Activated CD4-positive, alpha-beta T cell treated with anti-CD3 and anti-CD28 coated beads for 1 hour (primary cell): ENCODE measurements at places on chromosomes 6 and 20.

GRCh38 chr20:18496042-18496441 is 983 bp downstream of the RBBP9 start:
- DNase-seq = no peak

GRCh38 chr20:43824309-43825050 is 90.2 kb upstream of the TOX2 start:
- DNase-seq = no peak

DNA sequence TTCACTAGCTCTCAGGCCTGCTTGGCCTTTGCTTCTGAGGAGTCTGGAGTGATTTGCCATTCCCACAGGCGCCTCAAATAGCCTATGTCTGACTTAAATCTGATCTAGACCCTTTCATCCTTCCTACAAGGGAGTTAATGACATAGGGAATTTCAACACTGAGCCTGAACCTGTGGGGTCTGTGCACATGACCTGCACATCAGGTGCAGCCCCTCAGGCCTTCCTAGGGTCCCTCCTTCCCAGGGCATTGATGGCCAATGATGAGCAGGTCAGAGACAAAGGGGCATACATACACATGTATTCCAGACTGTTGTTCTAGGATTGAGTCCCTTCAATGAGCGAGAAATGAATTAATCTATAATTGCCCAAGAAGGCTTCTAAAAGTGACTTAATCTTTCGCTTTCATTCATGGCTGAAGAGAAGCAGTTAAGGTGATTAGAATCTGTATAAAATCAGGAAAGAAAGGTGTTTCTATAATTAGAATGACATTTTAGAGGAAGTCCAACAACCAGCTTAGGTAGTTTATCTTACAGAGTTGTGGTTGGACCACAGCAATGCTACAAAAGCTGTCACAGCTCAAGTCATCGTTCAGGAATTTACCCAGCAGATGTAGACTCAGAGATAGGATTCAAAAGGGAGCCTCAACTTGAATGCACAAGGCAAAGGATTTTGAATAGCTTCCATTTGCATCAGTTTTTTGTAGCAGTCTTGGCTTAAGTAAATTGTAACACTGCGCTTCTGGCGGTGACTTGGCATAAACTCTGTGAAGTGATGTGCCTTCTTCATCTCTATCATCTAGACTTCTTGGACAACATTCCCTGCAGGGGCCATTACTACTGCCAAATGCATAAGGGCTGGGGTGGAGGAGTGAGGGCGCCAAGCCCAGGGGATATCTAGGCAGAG is 27.0 kb upstream of the TBC1D7 start:
- DNase-seq = no peak

DNA sequence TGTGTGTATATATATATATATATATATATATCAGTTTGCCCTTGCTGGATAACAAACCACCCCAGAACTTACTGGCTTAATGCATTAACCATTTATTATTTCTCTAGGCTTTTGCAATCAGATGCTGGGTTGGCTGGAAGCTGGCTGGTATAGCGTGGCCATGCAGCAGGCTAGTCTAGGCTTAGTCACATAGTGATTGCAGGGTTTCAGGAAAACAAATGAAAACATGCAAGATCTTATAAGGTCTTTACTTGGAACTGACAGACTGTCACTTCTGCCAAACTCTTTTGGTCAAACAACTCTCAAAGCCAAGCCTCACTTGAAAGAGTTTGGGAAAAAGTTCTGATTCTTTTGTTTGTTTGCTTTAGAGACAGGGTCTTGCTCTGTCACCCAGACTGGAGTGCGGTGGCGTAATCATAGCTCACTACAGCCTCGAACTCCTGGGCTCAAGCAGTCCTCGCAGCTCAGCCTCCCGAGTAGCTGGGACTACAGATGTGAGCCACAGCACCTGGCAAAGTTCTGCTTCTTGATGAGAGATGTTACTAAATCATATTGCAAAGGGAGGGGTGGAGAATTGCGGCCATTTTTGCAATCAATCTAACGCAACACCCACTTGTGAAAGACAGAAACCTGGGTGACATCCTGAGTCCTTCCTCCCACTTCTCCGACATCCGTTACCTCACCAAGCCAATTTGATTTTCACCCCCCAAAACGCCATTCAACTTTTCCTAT is 74.6 kb upstream of the RNF24 start:
- DNase-seq = no peak

- no peak for DNase-seq
These were observed 23.9 kb upstream of the B3GAT2 start for GRCh38 chr6:70980727-70981126.

DNA sequence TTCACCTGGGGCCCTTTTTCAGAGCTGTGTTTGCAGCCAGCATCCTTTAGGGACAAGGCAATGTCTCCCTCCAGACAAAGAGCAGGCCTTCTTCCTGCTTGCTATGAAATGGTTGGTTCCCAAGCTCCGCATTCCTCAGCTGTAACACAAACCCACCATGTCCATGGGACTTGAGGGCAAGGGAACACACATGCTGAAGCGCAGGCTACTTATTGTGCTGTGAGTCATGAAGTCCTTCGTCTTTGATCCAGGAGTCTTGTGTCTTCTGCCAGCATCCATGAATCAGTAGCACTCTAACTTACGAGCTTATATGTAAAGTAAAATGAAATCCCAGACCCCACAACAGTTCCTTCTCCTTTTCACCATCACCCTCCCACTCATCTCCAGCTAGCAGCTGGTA is 59.0 kb downstream of the ANKRD60 start:
- DNase-seq = no peak

DNA sequence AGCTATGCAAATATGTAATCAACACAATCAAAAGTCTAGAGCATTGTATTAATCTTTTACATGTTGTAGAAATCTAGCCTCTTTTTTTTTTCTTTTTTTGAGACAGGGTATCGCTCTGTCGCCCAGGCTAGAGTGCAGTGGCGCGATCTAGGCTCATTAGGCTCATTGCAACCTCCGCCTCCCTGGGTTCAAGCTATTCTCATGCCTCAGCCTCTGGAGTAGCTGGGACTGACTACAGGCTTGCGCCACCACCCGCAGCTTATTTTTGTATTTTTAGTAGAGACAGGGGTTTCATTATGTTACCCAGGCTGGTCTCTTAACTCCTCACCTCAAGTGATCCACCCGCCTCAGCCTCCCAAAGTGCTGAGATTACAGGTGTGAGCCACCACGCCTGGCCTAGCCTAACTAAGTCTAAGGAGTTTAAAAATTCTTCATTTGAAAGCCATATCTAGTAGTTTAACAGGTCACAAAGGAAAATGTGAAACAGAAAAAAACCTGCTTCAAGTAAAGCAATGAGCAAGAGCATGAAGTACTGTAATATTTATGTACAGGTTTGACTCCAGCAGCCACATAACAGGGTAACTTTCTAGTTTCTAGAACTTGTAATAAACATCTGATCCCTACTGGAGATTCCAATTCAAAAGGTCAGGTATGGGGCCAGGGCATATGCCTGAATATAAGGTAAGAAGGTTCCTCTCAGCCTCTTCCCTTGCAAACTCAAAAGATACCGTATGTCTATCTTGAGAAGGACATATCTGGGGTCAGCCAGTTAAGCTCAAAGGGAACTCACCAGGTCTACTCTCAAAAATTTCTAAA is 4.4 kb downstream of the CPNE1 start:
- DNase-seq = no peak

GRCh38 chr6:2984738-2985406 is 13.5 kb upstream of the SERPINB6 start:
- no peak for DNase-seq

GRCh38 chr6:168252267-168252666 is 67.3 kb downstream of the DACT2 start:
- DNase-seq = no peak

DNA sequence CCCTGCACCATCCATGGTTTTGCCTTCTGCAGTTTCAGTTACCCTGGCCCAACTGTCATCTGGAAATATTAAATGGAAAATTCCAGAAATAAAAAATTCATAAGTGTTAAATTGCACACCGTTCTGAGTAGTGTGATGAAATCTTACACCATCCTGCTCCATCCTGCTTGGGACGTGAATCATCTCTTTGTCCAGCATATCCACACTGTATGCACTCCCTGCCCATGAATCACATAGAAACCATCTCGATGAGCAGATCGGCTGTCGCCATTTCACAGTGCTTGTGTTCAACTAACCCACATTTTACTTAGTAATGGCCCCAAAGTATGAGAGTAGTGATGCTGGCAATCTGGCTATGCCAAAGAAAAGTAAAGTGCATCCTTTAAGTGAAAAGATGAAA is 105.9 kb upstream of the ID4 start:
- no peak for DNase-seq

GRCh38 chr6:15254070-15254975 is 8.5 kb downstream of the JARID2 start:
- DNase-seq = no peak

DNA sequence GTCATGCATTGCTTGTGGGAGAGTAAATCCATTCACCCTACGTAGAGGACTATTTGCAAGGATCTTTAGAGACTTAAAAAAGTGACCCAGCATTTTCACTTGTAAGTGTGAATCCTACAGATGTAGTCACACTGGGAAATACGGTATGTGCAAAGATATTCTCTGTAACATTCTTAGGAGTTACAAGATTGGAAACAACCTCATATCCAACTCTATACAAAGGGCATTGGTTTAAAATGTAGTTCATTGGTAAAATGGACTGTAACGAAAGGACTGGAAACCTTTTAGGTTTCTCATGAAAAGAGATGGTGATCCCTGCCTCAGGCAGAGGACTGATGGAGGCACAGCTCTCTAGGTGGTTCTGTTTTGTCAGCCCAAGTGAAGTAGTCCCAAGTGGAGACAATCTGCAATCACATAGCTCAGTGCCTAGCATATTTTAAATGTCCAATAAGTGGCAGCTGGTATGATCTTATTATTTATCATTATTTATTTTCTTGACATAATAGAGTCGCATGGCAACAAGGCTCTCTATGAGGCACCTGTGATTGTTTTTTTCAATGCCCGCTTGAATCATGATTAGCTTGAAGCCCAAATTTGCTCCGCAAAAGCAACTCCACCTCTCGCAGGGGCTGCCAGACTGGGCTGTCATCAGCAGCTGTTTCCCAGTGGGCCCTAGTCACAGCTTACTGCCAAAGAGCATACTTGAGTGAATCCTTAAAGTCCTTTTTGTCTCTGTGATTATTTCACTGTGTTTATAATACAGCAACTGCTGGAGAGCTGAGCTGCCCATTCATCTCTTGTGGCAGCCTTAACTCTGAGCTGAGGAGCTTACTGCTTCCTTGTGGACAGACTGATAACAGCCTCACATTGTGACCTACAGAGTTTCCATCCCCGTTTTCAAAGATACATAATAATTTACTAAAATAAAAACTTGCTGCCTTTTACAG is 19.8 kb upstream of the ENPP1 start:
- DNase-seq = no peak

GRCh38 chr6:36920049-36920448 is 34.3 kb downstream of the C6orf89 start:
- no peak for DNase-seq

DNA sequence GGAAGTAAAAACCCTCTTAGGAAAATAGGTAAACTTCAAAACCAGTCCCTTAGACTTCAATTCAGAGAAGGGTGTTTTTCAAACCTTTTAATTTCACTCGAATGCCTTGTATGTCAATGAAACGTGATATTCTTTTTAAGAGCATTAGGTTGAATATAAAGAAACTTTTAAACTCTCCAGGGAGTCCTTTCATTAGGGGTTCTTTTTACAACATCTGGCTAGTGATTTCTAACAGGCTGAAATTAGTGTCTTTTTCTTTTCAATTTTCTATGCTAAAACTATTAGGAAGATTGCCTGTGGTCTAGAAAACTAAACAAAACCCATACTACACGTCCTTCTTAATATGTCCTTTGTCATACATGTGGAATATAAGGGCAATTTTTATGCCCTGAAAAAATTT is 569.7 kb upstream of the CITED2 start:
- DNase-seq = no peak

DNA sequence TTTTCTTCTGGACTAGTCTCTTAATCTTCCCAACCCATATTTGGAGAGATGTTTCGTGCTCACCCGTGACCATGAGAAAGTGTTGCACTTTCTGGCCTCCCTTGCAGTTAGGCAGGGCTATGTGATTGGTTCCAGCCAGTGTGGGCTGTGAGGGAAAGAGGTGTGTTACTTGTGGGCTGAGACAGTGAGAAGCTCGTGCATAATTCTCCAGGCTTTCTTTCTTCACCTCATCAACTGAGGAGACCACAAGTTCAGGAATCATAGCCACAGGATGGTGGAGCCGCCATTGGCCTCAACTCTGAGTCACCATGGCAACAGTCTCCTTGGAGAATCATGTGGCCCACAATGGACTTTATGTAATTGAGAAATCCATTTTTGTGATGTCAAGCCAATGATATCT is 57.5 kb upstream of the FUCA2 start:
- no peak for DNase-seq

GRCh38 chr6:26286168-26286877 is 78.7 kb upstream of the BTN3A2 start:
- DNase-seq = peak; percentile 71

- DNase-seq = no peak
These were observed 21.4 kb downstream of the CYP24A1 start for GRCh38 chr20:54152227-54153040.

DNA sequence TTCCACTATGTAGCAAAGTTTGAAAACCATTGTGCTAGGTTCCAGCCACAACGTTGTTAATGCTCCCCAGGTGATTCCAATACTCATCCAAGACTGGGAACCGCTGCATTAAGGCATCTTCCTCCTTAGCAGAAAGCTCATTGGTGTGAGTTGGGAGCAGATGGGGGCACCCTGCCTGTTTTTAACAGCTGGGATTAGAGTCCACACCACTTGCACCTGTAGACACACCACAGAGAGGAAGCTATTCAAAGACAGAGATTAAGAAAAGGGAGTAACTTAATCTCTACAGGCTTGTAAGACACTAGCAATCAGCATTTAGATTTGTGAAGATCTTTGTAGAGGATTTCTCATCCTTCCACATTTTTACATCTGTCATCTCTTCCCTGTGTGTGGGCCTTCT is 333.9 kb upstream of the SOX4 start:
- no peak for DNase-seq

DNA sequence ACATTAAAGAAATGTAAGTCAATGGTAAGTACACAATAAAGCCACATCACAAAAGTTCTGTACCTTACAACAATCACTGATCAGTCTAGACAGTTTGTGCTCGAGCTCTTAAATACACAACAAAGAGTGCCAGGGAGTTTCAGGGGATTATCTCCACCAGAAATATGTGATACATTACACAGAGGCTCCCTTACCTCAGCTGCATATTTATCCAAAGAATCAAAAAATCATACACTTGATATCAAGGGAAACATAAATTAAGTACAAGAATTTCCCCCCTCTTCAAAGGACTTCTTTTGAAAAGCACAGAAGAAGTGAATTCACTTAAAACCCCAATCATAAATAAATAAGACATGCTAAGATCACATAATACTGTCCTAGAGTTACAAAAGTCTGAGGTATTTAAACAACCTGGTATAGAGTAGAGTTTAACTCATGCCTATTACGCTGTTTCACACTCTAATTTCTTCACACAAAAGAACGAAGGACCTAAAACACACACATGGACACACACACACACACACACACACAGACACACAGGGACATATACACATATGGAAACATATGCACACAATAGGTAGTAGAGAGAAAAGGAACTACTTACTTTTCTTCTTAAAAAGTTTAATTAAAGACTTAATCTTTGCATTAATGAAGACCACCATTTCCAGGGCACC is 528 bp downstream of the NHSL1 start:
- no peak for DNase-seq

GRCh38 chr20:8853805-8854338 is 215.0 kb upstream of the PLCB4 start:
- DNase-seq = no peak
